Stimulated activated CD8-positive, alpha-beta memory T cell treated with anti-CD3 and anti-CD28 coated beads, Interleukin-12 subunit alpha, Interleukin-12 subunit beta, amount 100 ng/mL, for 1 hour (primary cell): ENCODE measurements at places on chromosomes 3 and 15.

DNA sequence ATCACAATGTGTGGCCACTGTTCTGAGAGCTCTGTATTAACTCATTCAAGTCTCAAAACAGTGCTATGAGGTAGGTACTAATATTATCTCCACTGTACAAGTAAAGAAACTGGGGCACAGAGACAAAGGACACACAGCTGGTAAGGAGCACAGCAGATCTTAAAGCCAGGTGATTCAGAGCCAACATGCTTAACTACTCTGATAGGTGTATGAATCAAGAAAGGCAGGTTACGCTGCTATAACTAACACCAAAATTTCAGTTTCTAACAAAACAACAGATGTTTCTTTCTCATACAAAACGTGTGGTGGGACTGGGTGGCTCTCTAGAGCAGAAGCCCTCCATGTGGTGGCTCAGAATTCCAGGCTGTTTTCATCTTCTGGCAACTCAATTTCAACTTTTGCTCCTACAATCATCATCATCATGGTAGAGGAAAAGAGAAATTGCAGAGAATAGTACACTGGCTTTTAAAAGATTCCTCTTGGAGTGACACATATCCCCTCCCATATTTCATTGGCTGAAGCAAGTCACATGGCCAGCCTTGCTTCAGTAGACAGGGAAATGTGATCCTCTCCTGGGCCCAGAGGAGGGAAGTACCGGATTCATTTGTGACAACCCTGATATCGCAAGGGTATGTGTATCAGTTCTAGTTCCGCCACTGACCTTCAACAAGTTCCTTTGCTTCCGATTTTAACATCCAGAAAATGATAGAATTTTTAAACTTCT lies 126.2 kb upstream of the PTX3 start:
- DNase-seq: no peak

GRCh38 chr15:58346361-58346760 lies 85.4 kb upstream of the LIPC start:
- DNase-seq: no peak

GRCh38 chr3:195455789-195456188 lies 13.0 kb upstream of the ACAP2 start:
- no peak for DNase-seq

- DNase-seq: no peak
Observed at GRCh38 chr15:101394654-101395053, 94.9 kb downstream of the PCSK6 start.
